Activated CD8-positive, alpha-beta T cell treated with anti-CD3 and anti-CD28 coated beads for 36 hours (primary cell): ENCODE measurements at places on chromosomes 5 and 9. TPM values are rescaled to one million over a fixed set of nuclear protein-coding genes. Genes with fewer than 3 reads are reported as not detected.

DNA sequence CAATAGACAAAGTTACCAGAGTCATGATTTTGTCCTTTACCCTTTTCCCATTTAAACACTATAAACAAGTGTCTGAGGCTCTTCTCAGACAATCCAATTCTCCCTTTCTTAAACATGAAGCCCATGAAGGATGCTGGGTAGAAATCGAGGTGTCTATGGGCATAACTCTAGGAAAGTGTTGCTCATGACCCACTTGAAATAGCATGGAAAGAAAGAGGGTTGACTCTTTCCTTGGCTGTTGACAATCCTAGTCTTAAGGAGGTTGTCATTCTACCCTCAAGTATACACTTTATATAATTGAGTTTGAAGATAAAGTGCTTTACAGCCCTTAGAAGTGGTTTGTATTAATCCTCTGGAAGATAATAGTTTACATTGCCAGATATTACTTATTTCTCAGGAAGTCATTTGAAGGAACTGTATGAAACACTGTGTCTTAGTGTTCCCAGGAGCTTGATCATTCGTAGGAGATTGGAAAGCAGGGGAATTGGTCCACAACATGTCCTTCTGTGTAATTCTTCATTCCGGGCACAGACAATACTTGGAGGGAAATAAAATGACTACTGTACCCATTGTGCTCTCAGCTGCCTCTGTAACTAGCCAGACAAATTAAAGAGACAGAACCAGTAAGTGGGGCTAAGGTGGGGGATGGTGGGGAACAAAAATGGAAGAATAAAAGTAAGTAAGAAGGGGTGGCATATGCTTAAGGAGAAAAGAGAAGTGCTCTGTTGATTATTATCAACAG is 1078.3 kb upstream of the DMAC1 start:
- DNase-seq = no peak

GRCh38 chr5:135977375-135977928 is 22.7 kb upstream of the LECT2 start:
- peak; percentile 62 for DNase-seq

GRCh38 chr9:93254806-93255493 is 71.0 kb downstream of the WNK2 start:
- DNase-seq = no peak

IL4 gene
- 1.4 TPM for total RNA-seq

SNX2 gene
- 48.3 TPM for total RNA-seq

GDA gene
- not detected for total RNA-seq
